ENCODE measurements at places on chromosomes 13 and 19. TPM values are rescaled to one million over a fixed set of nuclear protein-coding genes. Genes with fewer than 3 reads are reported as not detected.
A peak's percentile ranks its signal among the peaks of the same experiment; 100 is the strongest.

CPAMD8 gene
- total RNA-seq: 0.44 TPM

DNA sequence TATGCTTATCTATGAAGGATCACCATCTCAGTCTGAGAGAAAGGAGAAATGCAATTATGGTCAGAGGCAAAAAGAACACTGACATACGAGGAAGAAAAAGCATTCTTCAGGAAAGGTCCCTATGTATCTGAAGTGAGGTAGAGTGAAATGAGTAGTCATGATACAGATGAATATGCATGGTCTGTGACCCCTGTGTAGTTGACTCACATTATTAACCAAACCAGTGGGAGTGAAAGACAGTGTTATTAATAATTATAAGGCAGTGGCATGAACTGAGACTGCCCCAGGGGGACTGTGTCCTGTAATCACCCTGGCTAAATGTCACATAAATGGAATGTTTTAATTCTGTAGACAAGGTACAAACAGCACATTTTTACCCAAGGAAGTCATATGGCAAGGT is 1320.2 kb upstream of the PCDH9 start:
- no peak overlapping the region for H3K4me3 ChIP-seq
- no peaks in the 10 kb centered on the region for H3K27me3 ChIP-seq
- no peak overlapping the region for H3K27ac ChIP-seq
- DNase-seq: no peak

- H3K4me3 ChIP-seq: peak overlapping the region; percentile 66
- peaks cover 8% of the 10 kb centered on the region for H3K27me3 ChIP-seq
- DNase-seq: no peak
- H3K4me1 ChIP-seq: peaks cover 11% of the 10 kb centered on the region
- no peaks in the 10 kb centered on the region for H3K36me3 ChIP-seq
Measured at GRCh38 chr13:21074546-21074945, 13.2 kb upstream of the LATS2 start.

- peaks cover 56% of the 10 kb centered on the region for H3K4me1 ChIP-seq
- no peaks in the 10 kb centered on the region for H3K27me3 ChIP-seq
- H3K27ac ChIP-seq: no peak overlapping the region
Measured at GRCh38 chr13:44271915-44272341, 101.7 kb upstream of the SERP2 start.

GRCh38 chr19:38733493-38734175 is 10.6 kb downstream of the CAPN12 start:
- peaks cover 2% of the 10 kb centered on the region for H3K36me3 ChIP-seq
- H3K27ac ChIP-seq: no peak overlapping the region
- peaks cover 2% of the 10 kb centered on the region for H3K27me3 ChIP-seq
- peaks cover 24% of the 10 kb centered on the region for H3K4me1 ChIP-seq

- no peak overlapping the region for H3K4me3 ChIP-seq
- no peaks in the 10 kb centered on the region for H3K27me3 ChIP-seq
- H3K27ac ChIP-seq: no peak overlapping the region
- H3K36me3 ChIP-seq: peaks cover 43% of the 10 kb centered on the region
- H3K4me1 ChIP-seq: no peaks in the 10 kb centered on the region
- DNase-seq: no peak
Measured at GRCh38 chr19:55238030-55238429, 9.5 kb upstream of the TMEM86B start.

Data from activated naive CD4-positive, alpha-beta T cell treated with anti-CD3 and anti-CD28 coated beads for 36 hours (primary cell).